Muscle of leg (tissue), 16 donors: ENCODE measurements at places on chromosomes 3 and 15.

DNA sequence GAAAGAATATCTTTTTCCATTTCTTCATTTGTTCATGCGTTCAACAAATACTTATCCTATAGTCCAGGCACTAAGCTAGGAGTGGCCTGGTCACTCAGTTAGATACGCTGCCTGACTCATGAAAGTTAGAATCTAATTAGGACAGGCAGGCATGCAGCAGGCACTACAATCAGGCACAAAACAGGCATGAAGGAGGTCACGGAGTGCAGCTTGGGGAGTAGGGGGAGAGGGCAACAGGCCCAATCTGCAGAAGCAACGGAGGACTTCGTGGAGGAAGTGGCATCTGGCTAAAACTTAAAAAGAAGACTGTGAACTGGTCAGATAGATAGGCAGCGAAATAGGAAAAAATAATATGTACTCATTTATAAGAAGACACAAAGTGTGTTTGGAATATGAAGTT lies 420.9 kb downstream of the MAGI1 start:
- no peak for DNase-seq

- peak; percentile 83 for DNase-seq
Observed at GRCh38 chr15:74382004-74382816, 14.8 kb upstream of the CYP11A1 start.

DNA sequence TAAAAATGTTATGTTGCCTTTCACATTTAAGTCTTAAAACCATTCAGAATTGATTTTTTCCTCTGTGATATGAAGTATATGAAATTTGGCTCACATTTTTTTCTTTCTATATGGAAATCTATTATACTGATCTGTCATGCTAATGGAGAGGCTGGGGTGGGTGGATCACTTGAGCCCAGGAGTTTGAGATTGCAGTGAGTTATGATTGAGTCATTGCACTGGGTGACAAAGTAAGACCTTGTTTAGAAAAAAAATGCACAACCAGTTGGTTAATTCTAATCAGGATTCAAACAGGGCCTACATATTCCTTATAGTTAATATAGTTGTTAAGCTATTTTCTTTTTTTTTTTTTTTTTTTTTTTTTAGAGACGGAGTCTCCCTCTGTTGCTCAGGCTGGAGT lies 230.5 kb downstream of the MFSD1 start:
- no peak for DNase-seq

- peak; percentile 76 for DNase-seq
Observed at GRCh38 chr3:188400494-188401243, 246.7 kb downstream of the LPP start.

DNA sequence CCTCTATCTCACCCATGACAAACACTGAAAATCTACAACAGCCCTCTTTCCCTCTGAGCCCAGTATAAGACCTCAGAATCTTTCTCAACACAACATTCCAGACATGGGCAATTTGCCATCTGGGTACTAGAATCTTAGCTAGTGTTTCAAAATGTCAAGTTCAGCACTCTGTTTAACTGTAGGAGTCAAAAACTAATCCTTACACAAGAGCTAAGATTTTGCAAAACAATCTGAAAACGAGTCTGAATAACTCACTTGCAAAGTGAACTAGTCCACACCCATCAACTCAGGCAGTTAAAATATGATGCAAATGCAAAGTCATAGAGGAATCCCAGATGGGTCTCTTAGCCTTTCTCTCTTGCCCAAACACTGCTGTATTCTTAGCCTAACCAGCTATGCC lies 67.8 kb downstream of the GPR176 start:
- no peak for DNase-seq

DNA sequence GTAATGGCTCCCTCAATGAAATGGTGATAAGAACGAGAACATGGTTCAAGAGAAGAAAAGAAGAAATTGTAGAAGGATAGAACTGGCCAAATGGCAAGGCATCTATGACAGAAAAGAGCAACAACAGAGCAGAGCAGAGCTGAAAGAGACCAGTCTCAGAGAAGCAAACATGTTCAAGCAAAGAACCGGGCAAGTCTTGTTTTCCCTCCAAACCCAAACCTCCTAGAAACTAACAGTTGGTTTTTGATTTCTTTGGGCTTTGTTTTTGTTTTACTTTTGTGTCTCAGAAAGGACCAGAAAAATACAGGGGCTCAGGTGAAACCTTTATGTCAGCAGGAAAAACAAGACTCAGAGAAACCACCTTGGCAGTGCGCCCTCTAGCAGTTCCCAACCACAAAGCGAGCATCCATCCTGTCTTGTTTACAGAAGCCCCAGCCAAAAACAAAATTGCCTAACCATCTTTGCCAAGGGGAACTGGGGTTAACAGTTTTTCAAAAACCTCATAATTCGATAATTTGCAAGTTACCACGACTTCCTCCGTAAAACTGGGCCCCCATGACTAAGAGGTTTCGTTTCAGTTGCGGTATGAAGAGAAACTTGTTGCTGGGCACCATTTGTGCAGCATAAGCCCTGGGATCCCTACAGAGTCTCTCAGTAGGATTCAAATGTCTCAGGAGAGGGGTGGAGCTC lies 159.2 kb upstream of the SLC24A5 start:
- DNase-seq = no peak

- peak; percentile 54 for DNase-seq
Observed at GRCh38 chr3:37559461-37559860, 302.2 kb upstream of the CTDSPL start.

DNA sequence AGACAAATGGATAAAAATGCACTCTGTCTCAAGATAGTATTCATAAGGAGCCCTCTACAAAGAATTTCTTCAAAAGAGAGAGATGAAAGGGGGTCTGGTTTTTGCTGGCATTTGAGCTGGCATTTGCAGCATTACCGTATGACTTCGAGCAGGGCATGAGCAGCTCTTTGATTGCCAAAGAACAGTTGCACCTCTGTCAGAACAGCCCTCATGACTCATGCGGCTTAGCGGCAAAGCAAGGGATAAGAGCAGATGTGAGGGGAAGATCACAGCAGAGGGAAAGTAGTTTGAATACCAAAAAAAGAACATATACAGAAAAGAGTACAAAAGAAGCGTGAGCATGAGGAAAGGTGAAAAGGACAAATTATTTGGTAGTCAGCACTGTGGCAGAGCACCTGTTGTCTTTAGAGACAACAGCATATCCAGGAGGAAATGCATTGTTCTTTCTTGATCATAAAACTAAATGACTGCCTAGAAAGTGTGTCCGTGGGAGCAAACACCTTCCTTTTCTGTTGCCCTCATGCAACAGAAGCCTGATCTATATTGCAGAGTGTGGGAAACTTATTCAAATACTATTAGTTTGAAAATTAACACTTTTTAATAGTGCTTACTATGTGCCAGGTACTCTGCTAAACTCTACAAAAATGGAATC lies 80.5 kb upstream of the SLC24A5 start:
- DNase-seq = no peak

- DNase-seq = peak; percentile 70
Observed at GRCh38 chr3:16050641-16051467, 123.6 kb upstream of the GALNT15 start.

DNA sequence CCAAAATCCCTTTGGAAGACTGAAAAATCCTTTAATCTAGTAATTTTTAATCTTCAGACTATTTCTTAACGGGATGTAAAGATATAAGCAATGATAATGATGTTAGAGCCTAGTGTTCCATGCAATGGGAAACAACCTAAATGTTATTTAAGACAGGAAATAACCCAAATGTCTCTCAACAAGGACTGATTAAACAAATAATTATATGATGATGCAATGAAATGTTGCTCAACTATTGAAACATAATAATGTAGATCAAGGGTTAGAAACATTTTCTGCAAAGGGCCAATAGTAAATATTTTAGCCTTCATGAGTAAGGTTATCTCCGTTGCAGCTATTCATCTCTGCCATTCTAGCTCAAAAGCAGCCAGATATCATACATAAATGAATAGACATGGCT lies 275.4 kb downstream of the NEK10 start:
- no peak for DNase-seq

GRCh38 chr3:80374423-80374822 lies 606.6 kb upstream of the ROBO1 start:
- DNase-seq = no peak

DNA sequence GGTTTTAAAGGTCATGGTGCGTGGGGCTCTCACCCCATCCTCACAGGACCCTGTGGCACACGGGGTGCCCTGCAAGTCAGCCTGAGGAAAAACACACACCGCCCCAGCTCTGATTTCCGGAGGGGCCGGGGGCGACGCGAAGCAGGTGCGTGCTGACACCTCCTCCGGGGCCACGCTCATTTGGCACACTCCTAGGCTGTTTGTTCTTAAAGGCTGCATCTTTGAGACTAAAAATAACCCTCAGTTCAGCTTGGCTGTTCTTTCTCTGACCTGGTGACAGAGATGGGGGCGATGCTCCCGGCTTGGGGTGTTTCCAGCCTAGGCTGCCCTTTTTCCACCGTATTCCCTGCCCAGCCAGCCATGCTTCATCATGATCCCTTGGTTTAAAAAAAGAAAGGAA lies 141.5 kb upstream of the TPM1 start:
- DNase-seq = no peak

GRCh38 chr3:13764161-13764560 lies 115.7 kb downstream of the WNT7A start:
- DNase-seq = no peak

- peak; percentile 55 for DNase-seq
Observed at GRCh38 chr3:50138266-50139200, 16.6 kb upstream of the SEMA3F start.

DNA sequence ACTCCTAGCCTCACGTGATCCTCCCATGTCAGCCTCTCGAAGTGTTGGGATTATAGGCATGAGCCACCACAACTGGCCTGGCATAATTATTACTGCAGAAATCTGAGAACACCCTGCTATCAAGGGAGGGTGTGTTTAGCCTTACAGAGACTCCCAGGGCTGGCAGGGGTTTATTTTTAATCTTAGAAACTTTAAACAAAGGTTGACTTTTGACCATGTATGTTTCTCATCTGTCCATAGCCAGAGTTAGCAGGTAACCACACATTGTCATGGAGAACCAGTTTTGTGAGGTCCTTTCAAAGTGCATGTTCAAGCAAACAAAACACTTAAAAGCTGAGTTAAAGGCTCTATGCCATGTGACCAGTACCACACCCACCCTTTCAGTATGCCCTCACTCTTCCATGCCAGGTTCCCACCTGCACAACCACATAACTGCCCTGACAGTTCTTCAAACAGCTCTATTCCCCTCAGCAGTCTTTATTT lies 11.1 kb downstream of the SIAH2 start:
- DNase-seq = no peak
